ENCODE measurements at places on chromosomes 3 and 15.
A peak's percentile ranks its signal among the peaks of the same experiment; 100 is the strongest.

DNA sequence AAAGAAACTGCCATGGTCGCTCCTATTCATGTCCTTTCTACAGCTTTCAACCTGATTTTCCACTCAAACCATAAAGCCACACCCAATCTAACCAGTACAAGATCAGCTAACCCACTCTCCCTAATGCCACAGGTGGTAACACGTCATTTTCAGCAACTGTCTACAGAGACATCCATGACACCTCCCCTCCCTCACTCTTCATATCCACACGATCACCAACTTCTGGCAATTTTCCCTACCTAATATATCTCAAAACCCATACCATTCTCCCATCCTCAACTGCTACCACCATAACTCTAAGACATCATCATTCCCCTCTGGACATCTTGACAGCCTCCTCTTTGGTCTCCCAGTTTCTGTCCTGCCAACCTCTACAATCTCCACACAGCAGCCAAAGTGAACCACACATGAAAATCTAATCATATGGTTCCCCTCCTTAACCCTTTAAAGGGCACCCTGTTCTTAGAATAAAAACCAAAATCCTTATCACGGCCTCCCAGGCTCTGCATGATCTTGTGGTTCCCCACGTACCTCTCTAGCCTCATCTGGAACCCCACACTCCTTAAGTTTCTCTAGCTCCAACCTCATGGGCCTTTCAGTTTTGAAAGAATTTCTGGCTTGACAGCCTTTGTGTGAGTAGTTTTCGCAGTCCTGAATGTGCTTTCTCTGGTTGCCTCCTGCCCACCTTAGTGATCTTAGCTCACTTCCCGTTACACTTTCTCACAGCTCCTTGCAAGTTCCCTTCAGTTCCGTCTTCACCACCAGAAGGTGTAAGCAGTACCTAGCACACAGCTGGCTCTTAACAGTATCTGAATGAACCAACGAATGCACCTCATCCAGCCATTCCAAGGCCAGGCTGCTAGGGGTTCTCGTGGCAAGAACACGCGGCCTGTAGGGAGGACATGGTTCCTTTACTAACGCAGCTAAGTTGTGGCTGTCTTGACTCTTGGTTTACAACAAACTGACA lies 33.4 kb downstream of the SPINK8 start:
- peak; percentile 24 for DNase-seq

- DNase-seq = no peak
These were observed 15.4 kb upstream of the FGD5 start for GRCh38 chr3:14803101-14803980.

- DNase-seq = no peak
These were observed 74.9 kb upstream of the ZBED2 start for GRCh38 chr3:111669926-111670630.

- no peak for DNase-seq
These were observed 2.0 kb downstream of the WNT7A start for GRCh38 chr3:13877911-13878280.

- DNase-seq = no peak
These were observed 792 bp downstream of the TPRA1 start for GRCh38 chr3:127589600-127590281.

- DNase-seq = no peak
These were observed 101.8 kb upstream of the SPRED1 start for GRCh38 chr15:38150794-38151193.

GRCh38 chr3:167740961-167741587 lies 5.6 kb downstream of the SERPINI1 start:
- DNase-seq = peak; percentile 9

- DNase-seq = no peak
These were observed 121.1 kb downstream of the OXSM start for GRCh38 chr3:25910997-25911396.
